ENCODE measurements at places on chromosomes 4 and X.

- no peak for DNase-seq
These were observed 651 bp downstream of the NXT2 start for GRCh38 chrX:109537324-109537665.

DNA sequence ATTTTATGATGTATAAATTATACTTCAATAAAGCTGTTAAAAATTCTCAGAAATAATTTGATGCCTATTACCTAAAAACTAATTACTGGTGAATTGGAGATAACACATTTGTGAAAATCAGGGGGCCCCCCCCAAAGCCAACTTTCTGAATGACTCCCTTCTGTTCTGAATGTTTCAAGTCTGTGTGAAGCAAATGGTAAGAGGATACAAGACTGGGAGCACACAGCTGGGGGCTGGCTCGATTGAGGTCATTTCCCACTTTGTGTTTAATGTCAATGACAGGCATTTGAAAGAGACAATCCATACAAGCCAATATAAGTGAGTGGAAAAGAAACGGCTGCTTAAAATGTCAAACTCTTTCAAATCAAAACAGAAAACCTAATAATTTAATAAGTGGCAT is 155.8 kb downstream of the SH2D1A start:
- DNase-seq, result no peak

GRCh38 chr4:151143162-151143561 is 43.7 kb downstream of the RPS3A start:
- DNase-seq, result no peak

DNA sequence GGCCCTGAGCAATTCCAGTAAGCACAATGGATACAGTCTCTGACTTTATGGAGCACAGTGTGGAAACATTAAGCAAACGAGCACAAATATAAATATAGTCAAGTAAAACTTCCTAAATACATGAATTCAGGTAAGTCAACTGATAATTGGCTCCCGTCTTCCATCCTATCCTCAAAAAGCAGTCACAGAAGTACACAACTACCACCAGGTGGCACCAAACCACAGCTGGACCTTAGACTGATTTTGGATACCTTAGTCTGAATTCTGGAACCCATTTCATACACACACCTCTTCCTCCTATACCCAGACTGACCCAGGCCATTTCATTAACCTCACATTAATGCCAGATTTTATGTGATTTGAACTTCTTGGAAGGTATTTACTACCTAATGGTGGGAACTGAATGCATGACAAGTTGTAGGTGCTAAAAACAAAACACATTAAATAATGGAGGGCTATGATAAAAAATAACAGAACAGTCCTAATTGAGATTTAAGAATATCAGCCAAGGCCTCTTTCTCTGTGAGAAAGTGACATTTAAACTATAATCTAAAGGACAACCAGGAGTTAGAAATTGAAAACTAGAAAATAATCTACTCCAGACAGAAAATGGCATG is 77.5 kb downstream of the ELF2 start:
- DNase-seq, result peak; percentile 31

GRCh38 chr4:146329050-146329716 is 114.8 kb downstream of the REELD1 start:
- no peak for DNase-seq

DNA sequence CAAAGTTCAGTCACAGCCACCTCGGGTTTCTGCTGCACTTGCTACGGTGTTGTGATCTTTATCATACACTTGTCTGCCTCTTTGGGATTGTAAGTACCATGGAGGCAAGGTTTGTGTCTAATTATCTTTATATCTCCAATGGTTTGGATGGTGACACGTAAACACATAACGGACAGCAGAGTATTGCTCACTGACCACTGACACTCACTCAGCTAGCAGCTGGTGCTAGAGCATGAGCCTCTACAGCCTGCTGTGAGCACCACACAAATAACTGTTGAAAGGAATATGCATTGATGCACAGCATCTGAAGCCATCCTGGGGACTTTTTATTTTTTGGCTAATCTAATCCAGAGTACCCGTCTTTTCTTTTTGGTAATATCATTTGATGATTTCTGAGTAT is 156.0 kb downstream of the DCLK2 start:
- DNase-seq, result no peak

- DNase-seq, result no peak
These were observed 50.8 kb upstream of the RAP2C start for GRCh38 chrX:132270021-132270420.

DNA sequence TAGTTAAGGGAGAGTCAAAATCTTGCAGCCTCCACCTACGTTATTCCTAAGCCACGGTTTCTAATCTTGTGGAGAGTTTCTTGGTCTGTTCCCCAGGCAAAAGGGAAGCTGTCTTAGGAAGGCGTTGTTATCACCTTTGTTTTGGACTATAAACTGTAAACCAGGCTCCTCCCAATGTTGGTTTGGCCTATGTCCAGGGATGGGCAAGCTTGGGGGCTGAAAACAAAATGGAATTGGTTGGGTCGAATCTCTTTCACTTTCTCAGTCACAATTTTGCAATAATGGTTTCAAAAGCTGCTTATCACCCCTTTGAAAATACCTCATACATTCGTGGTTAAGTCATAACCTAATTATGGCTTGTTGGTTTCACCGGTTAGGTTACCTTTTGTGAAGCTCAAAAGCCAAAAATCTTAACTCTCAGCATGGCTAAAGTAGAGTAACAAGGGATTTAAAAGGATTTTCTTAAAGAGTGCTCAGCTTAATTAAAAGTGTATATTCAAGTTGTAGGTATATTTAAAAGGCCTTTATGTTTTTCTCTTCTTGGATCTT is 232.1 kb downstream of the CHM start:
- DNase-seq, result no peak

DNA sequence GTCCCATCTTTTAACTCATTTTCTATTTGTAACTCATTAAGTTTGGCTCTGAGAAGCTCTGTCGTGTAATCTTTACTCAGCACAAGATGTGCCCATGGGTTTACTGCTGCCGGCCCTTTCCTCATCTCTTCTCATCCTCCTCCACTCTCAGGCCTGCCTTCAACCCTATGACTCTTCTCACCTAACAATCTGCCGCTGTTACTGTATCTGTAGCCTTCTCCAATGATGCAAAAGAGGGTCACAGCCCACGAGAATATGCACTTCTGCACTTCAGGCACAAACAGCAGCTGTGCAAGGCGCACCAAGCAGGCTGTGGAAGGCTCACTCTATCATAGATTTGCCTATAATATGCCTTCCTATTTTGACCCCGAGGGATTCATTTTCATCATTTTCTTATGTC is 546.5 kb upstream of the GALNTL6 start:
- DNase-seq, result no peak

DNA sequence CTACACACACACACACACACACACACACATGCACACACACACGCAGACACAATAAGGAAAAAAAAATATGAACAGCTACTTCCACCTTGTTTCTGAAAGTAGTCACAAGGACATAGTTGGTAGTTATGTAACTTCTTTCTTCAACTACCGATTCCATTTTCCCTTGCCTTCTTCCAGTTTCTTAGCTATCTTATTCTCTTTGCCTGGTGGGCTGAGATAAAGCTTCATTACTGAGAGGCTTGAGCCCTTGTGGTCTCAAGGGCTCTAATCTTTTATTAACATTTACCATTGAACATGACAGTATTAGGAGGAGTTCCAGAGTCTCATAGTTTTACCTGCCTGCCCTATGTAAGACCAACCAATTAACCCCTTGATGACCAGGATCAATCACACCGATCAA is 8.9 kb upstream of the SMIM10 start:
- DNase-seq, result no peak

DNA sequence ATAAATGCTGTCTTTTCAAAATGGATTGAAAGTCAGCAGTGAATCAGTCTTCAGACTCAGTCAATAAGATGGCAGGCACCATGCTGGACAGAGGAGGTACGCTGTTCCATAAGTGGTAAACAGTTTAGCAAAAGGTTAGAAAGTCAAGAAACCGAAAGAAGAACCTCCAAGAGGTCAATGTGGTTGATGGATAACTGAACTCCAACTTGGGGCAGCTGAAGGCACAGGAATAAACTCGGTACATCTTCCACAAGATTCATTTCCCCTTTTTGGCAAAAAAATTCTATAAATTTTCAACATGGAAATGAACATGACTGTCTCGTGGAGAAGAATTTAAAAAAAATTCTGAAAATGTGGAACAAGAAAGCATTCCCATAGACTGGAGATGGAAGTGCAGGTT is 18.4 kb upstream of the SEL1L3 start:
- no peak for DNase-seq

- no peak for DNase-seq
These were observed 950.9 kb upstream of the NDST4 start for GRCh38 chr4:116064331-116064730.

GRCh38 chrX:39398215-39398962 is 597.1 kb downstream of the MID1IP1 start:
- no peak for DNase-seq

GRCh38 chr4:54909961-54910360 is 215.4 kb downstream of the KDR start:
- DNase-seq, result no peak

- DNase-seq, result no peak
These were observed 33.9 kb downstream of the PAK3 start for GRCh38 chrX:111129921-111130320.

- no peak for DNase-seq
These were observed 56.1 kb downstream of the PRSS12 start for GRCh38 chr4:118296729-118297128.

GRCh38 chr4:48067536-48067935 is 51.0 kb downstream of the NIPAL1 start:
- no peak for DNase-seq
